K562 (cell line): ENCODE measurements at places on chromosomes 3 and 15.

- DNase-seq: no peak
Observed at GRCh38 chr3:168322941-168323340, 227.2 kb upstream of the GOLIM4 start.

DNA sequence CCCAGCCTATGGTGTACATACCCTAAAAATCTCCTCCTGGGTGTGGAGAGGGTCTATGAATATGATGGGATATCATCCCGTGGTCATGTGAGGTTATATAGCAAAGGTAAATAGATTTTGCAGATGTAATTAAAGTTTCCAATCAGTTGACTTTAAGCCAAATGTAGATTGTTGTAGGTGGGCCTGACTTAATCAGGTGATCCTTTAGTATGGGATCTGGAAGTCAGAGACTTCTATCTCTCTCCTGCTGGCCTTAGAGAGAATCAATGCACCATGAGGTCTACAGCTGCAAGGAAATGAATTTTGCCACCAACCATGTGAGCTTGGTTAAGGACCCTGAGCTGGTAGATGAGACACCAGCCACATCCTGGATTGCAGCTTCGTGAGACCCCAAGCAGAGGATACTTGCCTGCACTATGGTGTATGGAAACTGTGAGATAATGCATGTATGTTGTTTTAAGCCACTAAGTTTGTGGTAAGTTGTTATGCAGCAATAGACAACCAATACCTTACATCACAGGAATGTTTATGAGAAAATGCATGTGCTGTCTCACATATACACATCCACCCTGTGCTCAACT, 137.1 kb upstream of the SLC6A11 start:
- no peak for DNase-seq

DNA sequence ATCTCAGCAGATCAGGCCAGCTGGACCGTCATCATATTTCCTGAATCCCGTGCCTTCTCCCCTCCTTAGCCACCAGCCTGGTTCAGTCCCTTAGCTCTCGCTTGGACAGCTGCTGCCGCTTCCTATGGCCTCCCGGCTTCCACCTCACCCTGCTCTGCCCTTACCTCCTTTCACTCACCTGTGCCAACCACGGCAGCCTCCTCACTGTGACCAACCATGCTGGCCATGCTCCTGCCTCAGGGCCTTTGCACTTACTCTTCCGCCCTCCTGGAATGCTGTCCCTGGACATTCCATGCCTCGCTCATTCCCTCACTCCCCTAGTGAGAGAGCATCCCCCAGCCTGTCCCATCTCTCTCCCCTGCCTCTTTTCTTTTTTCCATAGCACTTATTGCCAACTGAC, 19.2 kb downstream of the GRIP2 start:
- DNase-seq: no peak

GRCh38 chr15:63274427-63274826, 3.0 kb upstream of the APH1B start:
- DNase-seq: no peak

DNA sequence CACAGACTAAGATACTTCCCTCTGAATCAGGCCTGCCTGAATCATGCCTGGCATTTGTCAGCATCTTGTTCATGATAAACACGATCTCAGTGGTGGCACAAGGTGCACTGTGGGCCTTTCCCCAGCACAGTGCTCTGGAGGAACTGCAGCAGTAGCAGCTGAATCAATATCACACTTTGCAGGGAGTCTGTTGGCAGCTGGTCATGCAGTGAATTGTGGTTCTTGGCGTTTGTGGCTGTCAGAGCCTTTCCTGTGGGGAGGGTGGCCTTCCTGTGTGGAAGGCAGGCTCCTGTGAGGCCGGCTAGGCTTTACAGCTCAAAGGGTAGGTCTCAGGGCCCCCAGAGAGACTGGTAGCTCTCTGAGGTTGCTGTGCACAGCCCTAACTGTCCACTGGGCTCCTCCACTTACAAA, 54.4 kb upstream of the TLE3 start:
- no peak for DNase-seq

- no peak for DNase-seq
Observed at GRCh38 chr3:71831599-71831998, 46.7 kb upstream of the PROK2 start.

DNA sequence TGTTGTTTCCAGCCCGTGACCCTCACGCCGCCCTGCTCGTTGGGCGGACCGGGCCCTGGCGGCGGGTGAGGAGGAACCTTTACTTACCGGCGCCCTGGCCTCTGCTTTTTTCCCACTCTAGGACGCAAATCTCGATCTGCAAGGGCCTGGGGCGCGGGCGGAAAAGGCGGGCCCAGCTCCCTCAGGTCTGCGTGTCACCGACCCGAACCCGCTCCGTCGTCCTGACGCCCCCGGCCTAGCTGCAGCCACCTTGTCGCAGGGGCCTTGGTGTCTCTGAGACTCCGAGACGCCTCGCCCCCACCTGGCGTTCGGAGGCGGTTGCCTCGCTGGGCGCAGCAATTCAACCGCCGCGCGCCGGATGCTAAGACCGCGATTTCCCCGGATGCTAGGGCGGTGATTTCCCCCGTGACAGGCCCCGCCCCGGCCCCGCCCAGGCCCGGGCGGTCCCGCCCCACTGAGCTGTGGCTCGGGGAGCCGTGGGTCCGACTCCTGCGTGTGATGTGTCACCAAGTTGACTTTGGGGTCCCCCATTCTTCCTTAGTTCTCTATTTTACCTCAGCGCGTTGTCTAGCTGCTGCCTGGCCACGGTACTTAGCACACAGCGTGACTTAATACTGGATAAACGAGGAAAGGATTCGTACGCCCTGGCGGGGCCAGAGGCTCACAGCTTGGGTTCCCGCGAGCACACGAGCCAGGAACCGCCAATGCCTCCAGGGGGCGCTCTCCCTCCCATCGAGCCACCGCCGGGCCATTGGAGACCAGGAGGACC, at the start of gene RPL39L:
Gene RPL39L (minus strand): TSS at position 371 of the 769 bp plus-strand sequence. CDS start 18,196 bp downstream, outside the sequence.
- peak; percentile 95 for DNase-seq

GRCh38 chr3:120469440-120469839, 18.6 kb upstream of the FSTL1 start:
- no peak for DNase-seq

- DNase-seq: no peak
Observed at GRCh38 chr3:78497021-78497420, 1270.8 kb downstream of the ROBO1 start.

- no peak for DNase-seq
Observed at GRCh38 chr3:23611737-23612295, 193.9 kb upstream of the UBE2E1 start.

DNA sequence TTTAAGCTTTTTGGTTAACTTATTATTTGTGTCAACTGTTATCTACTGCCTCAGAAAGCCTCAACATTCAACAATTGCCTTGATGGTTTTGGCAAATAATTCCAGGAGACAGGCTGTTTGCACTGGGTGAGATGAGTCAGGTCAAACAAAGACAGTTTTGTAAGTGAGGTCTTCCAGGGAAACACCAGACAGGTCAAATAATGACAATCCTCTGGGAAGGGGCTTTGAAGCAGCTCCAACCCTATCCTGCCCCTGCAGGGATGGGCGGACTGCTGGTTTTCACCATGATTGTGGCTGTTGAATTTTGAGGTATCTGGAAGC, 79.4 kb upstream of the PRR23E start:
- no peak for DNase-seq

- DNase-seq: no peak
Observed at GRCh38 chr3:110727056-110727455, 344.6 kb upstream of the NECTIN3 start.

- DNase-seq: no peak
Observed at GRCh38 chr3:132870541-132870940, 148.3 kb upstream of the NPHP3 start.

- DNase-seq: no peak
Observed at GRCh38 chr3:120823156-120823555, 80.6 kb downstream of the GTF2E1 start.

- DNase-seq: peak; percentile 19
Observed at GRCh38 chr3:186946756-186947375, 16.5 kb downstream of the ST6GAL1 start.

GRCh38 chr15:47711655-47712054, 5.7 kb upstream of the SEMA6D start:
- DNase-seq: no peak

DNA sequence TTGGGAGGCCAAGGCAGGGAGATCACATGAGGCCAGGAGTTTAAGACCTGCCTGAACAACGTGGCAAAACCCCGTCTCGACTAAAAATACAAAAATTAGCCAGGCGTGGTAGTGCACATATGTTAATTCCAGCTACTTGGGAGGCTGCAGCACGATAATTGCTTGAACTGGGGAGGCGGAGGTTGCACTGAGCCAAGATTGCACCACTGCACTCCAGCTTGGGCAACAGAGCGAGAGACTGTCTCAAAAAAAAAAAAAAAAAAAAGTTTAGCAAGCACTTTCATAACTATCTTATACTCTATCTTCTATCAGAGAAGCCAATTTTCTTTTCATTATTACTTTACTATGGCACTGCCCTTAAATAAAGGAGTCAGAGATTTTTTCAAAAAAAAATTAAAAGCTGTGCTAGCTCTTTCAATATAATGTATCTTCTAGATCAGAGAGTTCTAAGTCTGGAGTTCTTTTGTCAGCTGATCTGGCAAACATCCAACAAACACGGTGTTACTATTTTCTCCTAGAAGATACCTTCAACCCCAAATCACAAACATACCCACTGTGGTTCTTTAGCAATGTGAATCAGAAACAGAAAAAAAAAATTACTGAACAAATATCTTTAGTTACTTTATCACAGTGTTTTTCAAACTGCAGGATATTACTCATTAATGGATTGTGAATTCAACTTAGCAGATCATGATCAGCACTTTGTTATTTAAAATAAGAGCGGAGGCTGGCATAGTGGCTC, 3.0 kb downstream of the ZNF770 start:
- DNase-seq: no peak

DNA sequence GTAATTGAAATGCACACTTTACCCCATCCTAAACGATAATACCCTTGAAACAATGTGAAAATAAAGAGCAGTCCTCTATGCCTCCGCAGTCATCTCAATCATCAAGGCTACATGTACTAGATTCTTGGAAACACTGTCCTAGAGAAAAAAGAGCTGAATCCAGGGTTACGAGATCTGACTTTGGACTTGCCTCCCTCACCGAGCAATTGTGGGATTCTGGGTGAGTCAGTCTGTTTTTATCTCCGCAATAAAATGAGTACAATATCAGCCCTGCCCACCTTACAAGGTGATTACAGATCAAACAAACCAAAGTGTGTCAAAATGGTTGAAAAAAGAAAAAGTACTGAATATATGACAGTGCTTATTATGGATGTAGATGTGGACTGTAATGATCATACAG, 152.3 kb upstream of the SNTN start:
- DNase-seq: no peak

GRCh38 chr3:9409981-9410854, 12.8 kb downstream of the SETD5 start:
- DNase-seq: no peak

DNA sequence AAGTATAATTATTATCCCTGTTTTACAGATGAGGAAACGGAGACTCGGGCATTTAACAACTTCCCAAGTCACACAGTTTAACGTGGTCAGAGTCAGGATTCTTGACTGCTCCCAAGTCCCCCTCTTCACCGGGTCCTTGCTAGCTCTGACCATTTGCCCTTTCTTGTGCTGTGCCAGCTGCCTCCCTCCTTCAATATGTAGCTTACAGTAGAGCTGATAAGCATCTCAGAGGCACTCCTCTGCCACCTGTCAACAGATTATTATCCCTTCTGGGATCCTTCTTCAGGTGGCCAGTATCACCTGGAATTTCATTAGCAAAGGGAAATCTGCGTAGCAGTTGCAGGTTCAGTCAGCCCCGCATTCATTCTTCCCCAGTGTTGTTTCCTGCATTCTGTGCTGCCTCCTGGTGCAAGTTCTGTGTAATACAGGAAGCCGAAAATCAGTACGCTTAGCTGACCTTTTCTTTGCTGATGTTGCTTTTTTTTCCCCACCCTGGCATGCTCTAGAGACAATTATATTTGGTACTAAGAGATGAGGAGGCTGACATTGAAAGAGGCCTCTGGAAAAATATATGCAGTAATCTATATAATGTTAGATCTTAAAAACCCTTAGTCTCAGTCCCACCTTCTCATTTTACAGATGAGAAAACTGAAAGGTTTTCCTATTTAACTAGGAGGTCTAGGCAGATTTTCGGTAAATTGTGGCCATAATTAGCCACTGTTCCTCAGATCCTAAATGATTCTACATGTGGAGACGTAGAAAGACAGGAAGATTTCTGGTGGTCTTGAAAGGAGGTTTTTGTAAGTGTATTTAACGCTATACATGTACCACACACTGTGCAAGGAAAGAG, 24.8 kb downstream of the TMOD2 start:
- peak; percentile 60 for DNase-seq

GRCh38 chr15:68786753-68787152, 33.9 kb downstream of the ANP32A start:
- no peak for DNase-seq

- no peak for DNase-seq
Observed at GRCh38 chr15:78129751-78130287, 1.4 kb downstream of the CIB2 start.

GRCh38 chr3:24704496-24704895, 209.8 kb upstream of the THRB start:
- DNase-seq: no peak

DNA sequence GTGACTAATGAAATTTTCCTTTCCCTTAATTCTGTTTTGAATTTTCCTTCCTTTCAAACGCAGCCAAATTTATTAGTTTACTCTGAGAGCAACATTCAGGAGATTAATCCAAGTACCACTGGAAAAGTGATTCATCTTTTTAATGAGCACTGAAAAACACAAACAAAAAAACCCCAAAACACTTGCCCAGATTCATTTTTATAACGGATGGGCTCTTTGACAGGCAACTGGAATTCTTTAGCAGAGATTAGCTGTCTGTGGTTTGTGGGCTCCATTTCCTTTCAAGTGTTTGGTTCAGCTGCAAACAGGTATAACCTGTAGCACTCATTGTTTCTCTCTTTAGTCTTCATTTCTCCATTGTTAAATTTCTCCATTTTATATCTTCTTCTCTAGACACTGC, 3.1 kb upstream of the POLR2M start:
- DNase-seq: no peak

DNA sequence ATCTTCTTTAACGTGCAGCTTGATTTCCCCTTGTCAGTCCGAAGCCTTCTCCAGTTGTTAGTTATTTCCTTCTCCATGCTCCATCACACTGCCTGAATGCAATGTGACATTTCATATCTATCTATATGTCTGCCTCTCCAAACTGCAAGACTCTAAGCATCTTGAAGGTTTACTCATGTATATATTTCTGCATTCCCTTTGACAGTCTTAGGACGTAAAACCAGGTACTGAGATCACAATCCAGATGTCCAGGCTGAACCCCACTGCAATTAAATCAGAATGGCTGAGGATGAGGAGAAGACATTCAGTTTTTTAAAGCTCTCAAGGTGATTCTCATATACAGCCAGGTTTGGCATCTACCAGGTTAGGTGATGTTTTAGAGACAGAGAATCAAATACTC, 6.1 kb upstream of the SATB1 start:
- DNase-seq: no peak

- DNase-seq: no peak
Observed at GRCh38 chr15:90161950-90162361, 39.2 kb upstream of the SEMA4B start.

GRCh38 chr15:67997996-67998395, 56.1 kb upstream of the PIAS1 start:
- DNase-seq: no peak

GRCh38 chr15:70729164-70729563, 34.2 kb downstream of the UACA start:
- DNase-seq: no peak

- no peak for DNase-seq
Observed at GRCh38 chr15:62046078-62046743, 14.0 kb downstream of the VPS13C start.

- no peak for DNase-seq
Observed at GRCh38 chr3:43320288-43320687, 33.9 kb downstream of the SNRK start.
